ENCODE measurements at places on chromosomes 16 and 17.

DNA sequence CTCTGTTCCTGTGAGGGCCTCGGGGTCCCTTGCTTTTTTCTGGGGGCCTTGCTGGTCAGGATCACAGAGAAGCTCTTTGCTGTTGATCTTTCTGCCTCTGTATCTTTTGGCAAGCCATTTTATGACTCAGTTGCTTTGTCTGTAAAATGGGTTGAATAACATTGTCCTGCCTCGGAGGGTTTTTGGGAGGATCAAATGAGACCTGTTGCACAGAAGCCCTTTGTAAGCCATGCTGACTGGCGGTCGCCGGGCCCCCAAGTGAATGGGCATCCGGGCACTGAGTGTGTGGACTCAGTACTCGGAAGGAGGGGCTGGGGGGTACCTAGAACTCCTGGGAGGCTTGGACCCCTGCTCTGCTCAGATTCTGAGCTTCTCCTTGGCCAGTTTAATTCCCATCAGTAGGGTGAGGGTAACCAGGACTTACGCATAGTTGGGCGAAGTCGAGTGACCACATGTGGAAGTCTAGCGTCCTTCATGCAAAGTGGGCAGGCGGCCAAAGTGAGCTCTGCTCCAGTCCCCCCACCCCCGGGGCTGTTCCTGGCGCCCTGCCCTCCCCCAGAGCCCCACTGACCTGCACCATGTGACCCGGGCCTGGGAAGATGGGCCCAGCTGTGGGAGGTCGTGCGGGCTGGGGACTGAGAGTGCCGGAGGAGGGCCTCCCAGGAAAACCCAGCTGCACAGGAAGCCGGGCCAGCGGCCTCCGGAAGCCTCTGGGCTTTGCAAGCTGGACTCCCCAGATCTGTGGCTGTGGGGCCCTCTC lies 284.0 kb downstream of the SEC14L1 start:
- DNase-seq, result peak; percentile 96

DNA sequence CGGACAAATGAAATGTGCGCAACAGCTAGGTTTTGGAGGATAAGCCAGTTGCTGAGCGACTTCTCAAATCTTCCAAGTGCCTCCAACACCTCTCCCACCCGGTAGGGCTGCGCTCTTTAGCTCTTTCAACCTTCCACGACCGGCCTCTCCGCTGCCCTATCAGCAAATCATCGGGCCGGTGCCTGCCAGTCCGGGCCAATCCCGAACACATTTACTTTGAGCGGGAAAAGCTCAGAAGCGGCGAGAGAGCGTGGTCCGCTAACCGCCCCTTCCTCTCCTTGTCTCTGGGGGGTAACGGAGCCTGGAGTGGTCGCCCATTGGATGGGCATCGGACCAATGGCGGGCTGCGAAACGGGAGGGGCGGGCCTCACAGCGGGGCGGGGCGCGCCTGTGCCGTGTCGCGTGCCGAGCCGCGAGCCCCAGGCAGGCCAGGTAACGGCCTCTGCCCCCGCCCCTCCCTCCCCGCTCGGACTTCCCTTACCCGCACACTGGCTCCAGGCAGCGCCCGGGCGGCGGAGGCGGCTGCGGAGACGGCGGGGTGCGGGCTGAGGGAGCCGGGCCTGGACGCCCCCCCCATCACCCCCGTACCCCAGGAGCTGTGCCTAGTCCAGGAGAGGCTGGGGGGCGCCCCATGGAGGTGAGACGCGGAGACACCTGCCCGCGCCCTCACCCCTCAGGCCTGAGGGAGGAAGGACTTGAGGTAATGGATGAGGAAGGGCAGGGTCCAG lies at the start of gene MEIOC:
TSS of gene MEIOC (plus strand) at position 486 of the 728 bp plus-strand sequence. CDS start at position 632, 146 bp downstream.
- peak; percentile 6 for DNase-seq

DNA sequence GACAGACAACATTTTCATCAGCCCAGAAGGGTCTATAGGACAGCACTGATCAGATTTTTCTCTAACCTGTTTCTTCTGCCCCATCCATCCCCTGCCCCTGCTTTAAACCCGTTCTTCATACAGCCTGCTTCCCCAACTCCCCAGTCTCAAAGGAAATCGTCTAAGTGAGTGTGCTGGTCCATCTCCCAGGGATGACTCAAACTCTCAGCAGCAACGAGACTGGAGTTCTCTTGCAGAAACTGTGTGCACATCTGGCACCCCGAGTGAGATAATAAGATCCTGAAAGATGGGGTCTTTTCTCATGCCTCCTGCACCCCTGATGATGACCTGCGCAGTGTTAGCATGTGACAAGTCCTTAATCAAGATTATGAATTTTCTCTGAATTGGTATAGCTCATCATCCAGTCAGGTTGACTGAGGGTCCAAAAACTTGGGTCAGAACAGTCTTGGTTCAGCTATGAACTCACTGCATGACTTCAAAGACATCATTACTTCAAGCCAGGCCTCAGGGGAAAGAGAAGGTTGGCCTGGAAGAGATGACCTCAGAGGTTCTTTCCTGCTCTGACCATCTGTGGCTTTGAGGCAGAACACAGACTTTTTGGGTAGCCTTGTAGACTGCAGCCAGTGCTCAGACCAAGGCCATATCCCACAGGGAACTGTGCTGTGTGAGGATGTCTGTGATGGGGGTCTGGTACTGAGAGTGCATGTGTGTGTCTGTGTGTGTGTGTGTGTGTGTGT lies 117.9 kb downstream of the SPACA3 start:
- no peak for DNase-seq

GRCh38 chr16:84314373-84314772 lies 19.7 kb downstream of the WFDC1 start:
- DNase-seq, result no peak

Measured in IMR-90 (cell line).